Memory B cell (primary cell): ENCODE measurements at places on chromosomes 13 and 19.

GRCh38 chr13:65595916-65596315 lies 1634.2 kb downstream of the PCDH9 start:
- DNase-seq: no peak

DNA sequence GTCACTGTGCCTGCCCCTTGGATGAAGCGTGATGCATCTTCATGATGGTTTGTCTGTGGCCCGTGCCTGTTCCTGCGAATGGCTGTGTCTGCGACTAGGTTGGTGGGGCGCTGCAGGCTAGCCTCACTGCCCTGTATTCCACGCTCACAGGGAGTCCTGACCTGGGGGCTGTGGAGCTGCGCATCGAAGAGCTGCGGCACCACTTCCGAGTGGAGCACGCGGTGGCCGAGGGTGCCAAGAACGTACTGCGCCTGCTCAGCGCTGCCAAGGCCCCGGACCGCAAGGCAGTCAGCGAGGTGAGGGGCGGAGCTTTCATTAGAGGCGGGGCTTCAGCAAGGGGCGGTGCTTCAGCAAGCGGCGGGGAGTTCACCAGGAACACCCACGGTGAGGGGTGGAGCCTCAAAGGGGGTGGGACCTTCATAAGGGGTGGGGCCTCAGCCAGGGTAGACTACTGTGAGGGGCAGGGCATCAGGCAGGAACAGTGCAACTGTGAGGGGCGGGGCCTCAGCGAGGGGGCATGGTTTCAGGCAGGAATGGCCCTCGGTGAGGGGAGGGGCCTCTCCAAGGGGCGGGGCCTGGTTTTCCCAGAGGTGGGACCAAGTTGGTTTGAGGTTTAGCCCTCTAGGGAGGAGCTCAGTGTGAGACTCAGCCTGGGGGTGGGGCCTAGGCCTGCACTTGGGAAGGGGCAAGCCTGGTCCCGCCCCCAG lies 17.2 kb downstream of the PKN1 start:
- no peak for DNase-seq

DNA sequence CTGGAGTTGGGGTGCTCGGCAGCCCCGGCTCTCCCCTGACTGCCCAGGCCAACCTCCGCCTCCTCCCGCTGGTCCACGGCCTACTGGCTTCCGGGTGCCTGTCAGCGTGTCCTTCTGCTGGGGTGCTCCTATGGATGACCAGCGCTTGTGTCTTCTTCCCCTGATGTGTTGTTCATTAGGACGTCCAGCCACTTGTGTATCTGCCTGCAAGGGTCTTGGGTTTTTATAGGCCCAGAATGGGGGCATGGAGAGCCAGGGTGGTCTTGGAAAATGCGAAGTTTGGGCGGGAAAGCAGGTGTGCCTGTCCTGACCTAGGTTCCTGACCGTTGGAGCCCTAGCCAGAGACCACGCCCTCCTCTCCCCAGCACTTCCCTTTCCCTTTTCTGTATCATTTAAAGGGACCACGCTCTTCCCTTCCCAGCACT lies 139.8 kb downstream of the SLITRK5 start:
- DNase-seq: no peak

- DNase-seq: no peak
Measured at GRCh38 chr19:52961981-52962380, 700 bp downstream of the ZNF816 start.

- DNase-seq: no peak
Measured at GRCh38 chr13:112900226-112900600, 68.8 kb upstream of the MCF2L start.

- no peak for DNase-seq
Measured at GRCh38 chr19:4991538-4991937, 22.6 kb downstream of the KDM4B start.
